Heart left ventricle (tissue), 16 donors: ENCODE measurements at places on chromosomes 3 and 15. TPM values are rescaled to one million over a fixed set of nuclear protein-coding genes. Genes with fewer than 3 reads are reported as not detected.
A peak's percentile ranks its signal among the peaks of the same experiment; 100 is the strongest.

- H3K27ac ChIP-seq: peak within 1 kb of the TSS; percentile 83
- H3K4me1 ChIP-seq: peaks cover 3% of the 10 kb centered on the region
- no peaks in the 10 kb centered on the region for H3K36me3 ChIP-seq
- H3K27me3 ChIP-seq: peaks cover 57% of the 10 kb centered on the region
These were observed at the start of gene PAQR9 for GRCh38 chr3:142963516-142964448. Gene PAQR9, minus strand, starts transcription at chr3:142963674. Its CDS starts 338 bp downstream, at chr3:142963336.

DNA sequence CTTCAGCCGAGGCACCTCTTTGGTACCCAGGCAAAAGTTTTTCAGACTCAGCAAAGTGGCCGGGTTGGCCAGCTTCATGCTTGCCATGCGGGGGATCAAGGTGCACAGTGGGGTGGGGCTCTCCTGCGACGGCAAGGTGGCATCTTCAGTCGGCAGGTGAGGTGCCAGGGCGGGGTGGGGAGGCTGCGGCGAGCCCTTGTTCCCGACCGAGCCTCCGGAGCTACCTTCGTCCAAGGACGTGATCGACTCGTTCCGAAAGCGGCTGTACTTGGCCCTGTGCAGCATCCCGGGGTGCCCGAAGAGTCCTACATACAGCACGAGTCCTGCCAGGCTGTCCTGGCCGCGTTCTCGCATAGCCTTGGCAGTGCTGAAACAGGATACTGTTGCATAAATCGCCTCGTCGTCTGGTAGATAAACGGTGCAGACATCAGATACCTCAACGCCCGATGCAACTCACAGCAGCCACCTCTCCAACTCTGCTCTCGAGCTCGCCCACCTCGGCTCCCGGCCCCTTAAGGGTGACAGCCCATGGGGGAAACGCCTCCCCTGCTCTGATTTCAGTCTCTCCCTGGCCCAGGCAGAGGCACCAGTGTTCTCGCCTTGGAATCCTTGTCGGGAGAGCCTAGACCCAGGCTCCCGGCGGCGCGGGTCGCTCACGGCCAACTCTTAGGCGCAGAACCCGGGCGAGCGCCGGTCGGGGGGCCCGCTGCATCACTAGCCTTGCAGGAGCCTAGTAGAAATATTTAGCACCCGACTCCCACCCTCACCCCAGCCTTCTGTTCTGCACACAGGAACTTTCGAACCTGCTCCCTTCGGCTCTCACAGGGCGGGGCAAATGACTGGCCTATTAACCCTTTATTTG, 826 bp downstream of the SHC4 start:
- H3K4me1 ChIP-seq: peaks cover 19% of the 10 kb centered on the region
- H3K27ac ChIP-seq: no peak overlapping the region
- H3K27me3 ChIP-seq: no peaks in the 10 kb centered on the region
- H3K4me3 ChIP-seq: peak overlapping the region; percentile 42
- no peaks in the 10 kb centered on the region for H3K36me3 ChIP-seq

GRCh38 chr3:32725721-32726120, 40.7 kb downstream of the CNOT10 start:
- no peaks in the 10 kb centered on the region for H3K4me1 ChIP-seq
- no peak for DNase-seq
- H3K27me3 ChIP-seq: no peaks in the 10 kb centered on the region
- H3K4me3 ChIP-seq: no peak overlapping the region
- peaks cover 44% of the 10 kb centered on the region for H3K36me3 ChIP-seq
- no peak overlapping the region for H3K27ac ChIP-seq

- H3K27me3 ChIP-seq: no peaks in the 10 kb centered on the region
- H3K27ac ChIP-seq: peak overlapping the region; percentile 41
- H3K4me3 ChIP-seq: no peak overlapping the region
- peak; percentile 32 for DNase-seq
- no peaks in the 10 kb centered on the region for H3K36me3 ChIP-seq
- H3K4me1 ChIP-seq: peaks cover 24% of the 10 kb centered on the region
These were observed 198.7 kb upstream of the PFN2 start for GRCh38 chr3:150169330-150169940.

DNA sequence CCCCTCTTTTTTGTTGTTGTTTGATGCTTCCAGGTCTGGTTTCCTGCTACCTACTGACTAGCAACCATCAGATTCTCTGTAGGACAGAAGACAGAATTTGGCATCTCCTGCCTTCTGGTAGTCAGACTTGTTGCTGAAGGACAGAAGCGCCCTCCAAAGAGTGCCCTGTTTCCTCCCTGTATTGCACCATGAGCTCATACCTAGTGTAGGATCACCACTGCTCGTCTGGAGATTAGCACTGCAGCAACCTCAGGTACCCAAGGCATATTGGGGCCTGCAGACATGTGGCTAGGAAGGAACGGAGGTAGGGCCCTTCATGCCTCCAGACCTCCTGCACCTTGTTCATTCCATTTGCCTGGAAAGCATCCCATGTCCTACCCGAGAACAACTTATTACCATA, 78.1 kb downstream of the NPTN start:
- no peaks in the 10 kb centered on the region for H3K27me3 ChIP-seq
- H3K4me3 ChIP-seq: no peak overlapping the region
- H3K4me1 ChIP-seq: no peaks in the 10 kb centered on the region
- DNase-seq: no peak

- H3K4me1 ChIP-seq: no peaks in the 10 kb centered on the region
- no peaks in the 10 kb centered on the region for H3K36me3 ChIP-seq
- peak; percentile 63 for DNase-seq
- peak overlapping the region; percentile 43 for H3K27ac ChIP-seq
- no peak overlapping the region for H3K4me3 ChIP-seq
These were observed 51.6 kb upstream of the SMAD6 start for GRCh38 chr15:66650433-66650832.

DNA sequence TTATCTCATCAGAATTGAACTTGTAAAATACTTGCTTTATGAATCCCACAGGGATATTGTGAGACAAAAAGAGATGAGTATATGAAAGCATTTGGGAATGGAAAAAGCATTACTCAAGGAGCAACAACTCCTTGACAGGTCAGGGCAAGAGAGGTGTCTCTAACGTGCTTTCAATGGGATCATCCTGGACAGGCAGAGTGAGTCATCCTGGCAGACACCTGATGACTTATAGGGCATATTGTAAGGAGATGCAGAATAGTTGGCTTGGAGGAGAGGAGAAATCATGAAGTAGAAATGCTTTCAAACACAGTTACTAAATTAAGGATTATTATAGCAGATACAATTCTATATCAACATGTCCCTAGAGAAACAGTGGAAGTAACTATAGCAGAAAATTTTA, 71.9 kb upstream of the THSD4 start:
- no peaks in the 10 kb centered on the region for H3K4me1 ChIP-seq
- no peak for DNase-seq
- no peaks in the 10 kb centered on the region for H3K36me3 ChIP-seq

GRCh38 chr3:130827486-130827885, 66.4 kb upstream of the ATP2C1 start:
- no peaks in the 10 kb centered on the region for H3K36me3 ChIP-seq
- no peak for DNase-seq
- H3K27me3 ChIP-seq: no peaks in the 10 kb centered on the region
- no peaks in the 10 kb centered on the region for H3K4me1 ChIP-seq
- H3K4me3 ChIP-seq: no peak overlapping the region
- no peak overlapping the region for H3K27ac ChIP-seq

DNA sequence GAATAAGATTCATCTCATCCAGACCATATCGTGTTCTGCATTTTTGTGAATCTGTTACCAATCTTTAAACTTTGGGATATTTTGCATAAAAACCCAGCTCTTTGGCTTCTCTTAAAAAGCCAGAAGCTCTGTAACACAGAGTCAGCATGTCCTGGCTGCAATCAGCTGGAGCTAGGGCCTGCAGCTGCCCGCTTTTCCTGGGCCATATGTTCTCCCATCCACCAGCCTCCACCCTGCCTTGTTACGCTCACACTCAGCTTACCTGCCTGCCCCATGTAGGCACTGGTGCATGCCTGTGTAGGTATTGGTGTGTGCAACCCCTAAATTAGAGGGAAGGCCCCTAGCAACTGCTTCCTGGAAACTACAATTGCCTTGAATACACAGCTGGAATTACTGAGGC, 48.2 kb downstream of the CRYGS start:
- H3K27ac ChIP-seq: no peak overlapping the region
- no peak overlapping the region for H3K4me3 ChIP-seq
- H3K4me1 ChIP-seq: no peaks in the 10 kb centered on the region
- no peak for DNase-seq

- no peak overlapping the region for H3K4me3 ChIP-seq
- peak overlapping the region; percentile 28 for H3K27ac ChIP-seq
- peaks cover 34% of the 10 kb centered on the region for H3K4me1 ChIP-seq
- H3K27me3 ChIP-seq: no peaks in the 10 kb centered on the region
- no peaks in the 10 kb centered on the region for H3K36me3 ChIP-seq
These were observed 46.8 kb downstream of the MYO5A start for GRCh38 chr15:52481915-52482314.

- H3K4me1 ChIP-seq: no peaks in the 10 kb centered on the region
These were observed 28.6 kb upstream of the UMPS start for GRCh38 chr3:124701687-124702086.

LMAN1L gene
- 7.8 TPM for total RNA-seq

NANOGP8 gene
- not detected for total RNA-seq

SH3GL3 gene
- total RNA-seq: not detected

TRH gene
- not detected for total RNA-seq

VEPH1 gene
- not detected for total RNA-seq

XCR1 gene
- 0.06 TPM for total RNA-seq

FAM3D gene
- not detected for total RNA-seq

CFAP20DC gene
- total RNA-seq: not detected

OSBPL10 gene
- total RNA-seq: 12.7 TPM

C3orf85 gene
- total RNA-seq: not detected

GOLGA6L10 gene
- 0.32 TPM for total RNA-seq
